ENCODE measurements at places on chromosomes 4 and X.

DNA sequence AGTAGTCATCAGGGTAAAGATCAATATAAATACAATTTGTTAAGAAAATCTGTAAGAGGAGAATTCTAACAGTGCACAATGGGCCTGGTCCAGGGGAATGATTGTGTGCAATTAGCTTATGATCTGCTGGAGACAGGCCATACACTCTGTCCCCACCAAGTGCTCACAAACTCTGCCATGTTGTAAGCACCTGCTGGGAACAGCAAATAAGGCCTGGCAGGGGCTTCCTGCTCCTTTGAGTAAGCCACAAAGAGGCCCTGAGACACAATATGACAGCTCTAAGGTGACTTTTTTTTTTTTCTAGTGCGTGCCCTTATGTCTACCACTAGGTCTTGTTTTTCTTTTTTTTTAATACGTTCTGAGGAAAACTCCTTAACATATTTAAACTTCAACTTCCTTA, 866.3 kb upstream of the PCDH7 start:
- no peak for DNase-seq

- no peak for DNase-seq
Observed at GRCh38 chr4:25154594-25155265, 5.5 kb downstream of the SEPSECS start.

GRCh38 chr4:19540859-19541540, 710.7 kb upstream of the SLIT2 start:
- DNase-seq, result no peak

DNA sequence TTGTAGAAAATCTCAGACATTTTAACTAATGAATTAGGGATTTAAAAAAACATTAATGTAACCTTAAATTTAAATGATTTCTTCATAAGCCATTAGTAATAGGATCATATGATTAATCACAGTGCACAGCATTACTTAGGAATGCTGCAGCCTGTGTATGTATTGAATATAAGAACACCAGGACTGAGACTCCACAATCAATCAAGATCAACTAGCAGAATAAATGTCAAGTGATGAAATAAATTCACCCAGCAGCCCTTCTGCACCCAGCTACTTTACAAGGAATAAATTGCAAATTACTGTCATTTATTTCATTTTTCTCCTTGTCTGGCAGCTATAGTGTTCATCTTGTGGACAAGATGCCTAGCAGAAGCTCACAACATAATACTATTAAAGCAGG, 46.5 kb downstream of the NEIL3 start:
- no peak for DNase-seq

DNA sequence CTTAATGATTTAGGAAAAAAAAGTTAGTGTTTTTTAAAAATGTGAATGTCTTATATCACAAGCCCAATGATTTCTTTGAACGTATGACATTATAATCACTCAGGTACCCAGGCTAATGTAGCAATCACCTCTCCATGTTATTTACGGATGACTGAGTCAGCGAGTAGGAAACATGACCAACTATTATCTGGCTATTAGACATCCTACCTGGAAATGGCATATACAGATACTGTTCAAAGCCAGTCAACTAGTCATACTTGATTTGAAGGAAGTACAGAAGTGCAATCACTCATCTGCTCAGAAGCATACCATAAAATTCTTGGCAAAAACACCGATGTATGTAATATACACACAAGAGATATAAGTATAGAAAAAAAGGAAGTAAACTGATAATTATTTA, 732.5 kb downstream of the ARAP2 start:
- no peak for DNase-seq

DNA sequence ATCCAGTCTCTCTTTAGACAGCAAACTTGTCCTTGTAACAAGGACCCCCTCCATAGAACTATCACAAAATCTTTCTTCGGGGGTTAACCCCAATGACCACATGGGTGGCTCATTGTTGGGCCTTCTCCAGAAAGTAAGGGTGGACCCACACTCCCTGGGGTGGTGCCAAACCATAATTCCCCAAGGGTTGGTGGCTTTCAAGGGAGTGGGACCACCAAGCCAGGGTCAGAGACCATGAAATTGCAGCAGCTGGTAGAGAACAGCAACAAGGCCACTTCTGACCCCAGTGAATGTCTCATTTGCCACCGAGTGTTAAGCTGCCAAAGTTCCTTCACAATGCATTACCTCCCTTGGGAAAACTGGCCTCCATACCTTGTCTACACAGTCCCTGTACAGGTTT, 28.8 kb upstream of the ZDHHC9 start:
- no peak for DNase-seq

- no peak for DNase-seq
Observed at GRCh38 chrX:55142206-55142918, 53.5 kb downstream of the PAGE2 start.

GRCh38 chrX:53494436-53494835, 60.3 kb upstream of the HSD17B10 start:
- DNase-seq, result no peak

GRCh38 chr4:145183581-145183980, 3.2 kb upstream of the OTUD4 start:
- no peak for DNase-seq

DNA sequence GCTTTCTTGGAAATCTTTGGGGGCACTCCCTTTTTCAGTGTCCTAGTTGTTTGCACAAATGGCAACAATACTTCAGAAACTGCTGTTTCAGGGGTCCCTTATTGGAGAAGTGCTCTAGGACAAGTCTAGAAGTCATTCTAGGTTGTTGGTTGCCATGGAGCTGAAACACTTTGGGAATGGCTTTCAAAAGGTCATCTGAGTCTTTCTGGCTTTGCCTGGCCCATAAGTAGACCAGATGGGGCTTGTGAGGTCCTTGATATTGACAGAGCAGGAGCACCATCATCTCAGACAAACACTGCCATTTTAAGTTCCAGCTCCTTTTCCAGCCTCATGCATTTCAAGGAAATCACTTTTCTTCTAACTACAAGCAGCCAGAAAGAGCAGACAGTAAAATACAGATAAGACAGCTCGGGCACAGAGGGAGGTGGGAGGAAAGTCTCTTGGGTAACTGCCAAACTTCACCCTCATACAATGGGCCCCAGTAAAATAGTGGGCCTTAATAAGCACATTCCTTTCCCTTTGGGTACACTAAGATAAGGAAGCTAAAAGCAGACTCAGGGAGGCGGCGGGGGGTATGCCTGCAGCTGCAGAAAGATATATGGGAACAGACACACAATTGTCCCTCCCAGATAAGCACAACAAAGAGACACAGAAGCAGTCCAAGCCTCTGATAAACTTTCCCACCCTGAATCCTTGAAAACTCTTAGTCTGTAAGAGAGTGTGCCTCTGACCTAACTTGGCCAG, 8.5 kb upstream of the NXF3 start:
- DNase-seq, result no peak

GRCh38 chrX:10795721-10796120, 175.3 kb upstream of the MID1 start:
- DNase-seq, result no peak

DNA sequence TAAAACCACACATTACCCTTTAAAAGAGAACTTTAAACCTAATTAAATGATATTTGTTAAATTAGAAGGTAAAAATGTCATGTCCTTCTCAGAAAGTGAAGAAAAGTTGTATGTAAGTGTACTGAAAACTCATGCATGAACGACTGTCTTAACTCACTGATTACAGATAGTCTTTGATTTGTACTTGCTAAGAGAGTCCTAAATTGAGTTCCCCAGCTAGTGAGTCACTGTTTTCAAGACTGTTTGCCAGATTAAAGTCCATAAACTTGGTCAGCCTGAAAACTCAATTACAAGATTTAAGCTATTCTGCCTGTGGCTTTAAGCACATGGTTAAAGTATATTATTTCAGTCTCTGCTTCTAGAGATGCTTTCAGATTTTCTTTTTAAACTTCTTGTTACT, 124.9 kb upstream of the ZCCHC13 start:
- no peak for DNase-seq

DNA sequence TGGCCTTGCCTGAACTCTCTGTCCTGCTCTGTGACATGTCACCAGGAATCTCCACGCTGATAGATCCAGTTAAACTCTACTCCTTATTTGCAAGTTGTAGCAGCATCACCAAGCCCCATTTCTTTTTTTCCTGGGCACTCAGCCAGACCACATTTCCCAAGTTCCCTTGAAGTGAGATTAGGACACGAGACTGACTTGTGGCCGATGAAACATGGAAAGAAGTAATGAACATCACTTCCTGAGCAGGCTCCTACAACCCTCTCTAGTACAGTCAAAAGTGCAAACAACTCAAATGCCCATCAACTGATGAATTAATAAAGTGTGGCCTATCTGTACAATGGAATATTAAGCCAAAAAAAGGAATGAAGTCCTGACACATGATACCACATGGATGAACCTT, 74.6 kb downstream of the MAP3K15 start:
- no peak for DNase-seq

Data from stimulated activated CD4-positive, alpha-beta T cell treated with anti-CD3 and anti-CD28 coated beads, TNF-alpha, amount 100 ng/mL, for 4 hours (primary cell).